ENCODE measurements at places on chromosomes 6 and 20.

GRCh38 chr20:5177071-5177470, 50.3 kb downstream of the CDS2 start:
- no peak for DNase-seq

DNA sequence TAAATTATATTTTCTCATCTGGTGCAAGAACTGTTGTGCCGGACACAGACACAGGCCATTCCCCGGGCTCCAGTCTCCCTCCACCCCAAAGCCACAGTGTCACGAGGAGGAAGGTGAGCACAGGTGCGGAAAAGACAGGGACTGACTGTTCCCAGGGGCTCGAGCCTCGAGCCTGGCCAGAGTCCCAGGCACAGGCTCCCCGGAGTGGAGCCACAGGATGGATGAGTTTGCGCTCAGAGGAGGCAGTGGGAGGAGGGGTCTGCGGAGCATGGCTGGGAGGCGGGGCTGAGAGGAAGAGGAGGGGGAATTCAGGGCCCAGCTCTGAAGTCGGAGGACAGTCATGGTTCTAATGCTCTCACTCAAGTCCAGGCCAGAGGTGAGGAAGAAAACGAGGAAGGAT, 284.8 kb downstream of the SMOC2 start:
- no peak for DNase-seq

DNA sequence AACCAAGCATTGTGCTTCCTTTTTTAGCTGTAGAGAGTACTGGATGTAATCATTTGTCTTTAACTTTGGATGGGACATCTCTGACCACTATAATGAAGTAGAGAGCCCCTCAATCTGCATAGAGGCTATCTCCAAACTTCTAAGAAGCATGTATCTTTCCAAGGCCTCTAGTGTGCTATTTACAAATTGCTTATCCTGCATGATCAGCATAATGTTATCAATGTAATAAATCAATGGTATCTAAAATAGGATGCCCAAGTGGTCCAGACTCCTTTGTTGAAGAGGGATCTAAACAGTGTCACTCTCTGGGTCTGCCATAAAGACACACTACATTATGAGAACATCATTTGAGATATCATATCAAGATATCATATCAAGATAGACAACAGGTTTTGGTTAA, 6.7 kb downstream of the TAAR9 start:
- no peak for DNase-seq

DNA sequence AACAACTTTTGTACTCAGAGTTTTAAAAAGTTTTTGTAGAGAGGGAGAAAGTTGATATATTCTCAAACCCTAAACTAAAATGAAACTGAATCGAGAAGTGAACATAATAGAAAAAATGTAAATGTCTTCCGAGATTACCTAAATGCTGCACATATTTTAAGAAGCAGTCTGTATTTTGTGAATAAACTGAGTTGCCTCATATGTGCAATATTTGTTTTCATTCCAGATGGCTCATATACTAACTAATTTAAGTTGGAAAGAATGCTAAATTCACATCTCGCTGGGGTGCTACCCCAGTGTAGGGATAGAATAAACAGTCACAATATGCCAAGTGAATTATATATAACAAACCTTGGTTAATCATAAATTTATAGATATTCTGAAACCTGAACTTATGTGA, 285.9 kb upstream of the THEMIS start:
- DNase-seq = no peak

GRCh38 chr6:137783710-137784109, 83.3 kb upstream of the TNFAIP3 start:
- DNase-seq = no peak

Data from T-helper 2 cell (primary cell).